ENCODE measurements at places on chromosomes 2 and 18. TPM values are rescaled to one million over a fixed set of nuclear protein-coding genes. Genes with fewer than 3 reads are reported as not detected.

The CDK15 gene
- total RNA-seq = 6.1 TPM

The STRN gene
- 24.8 TPM for total RNA-seq

The MYO3B gene
- 0.18 TPM for total RNA-seq

The PGAP1 gene
- total RNA-seq = 10.0 TPM

The CTDP1 gene
- 15.6 TPM for total RNA-seq

The IL1F10 gene
- total RNA-seq = 0.53 TPM

The KCNS3 gene
- total RNA-seq = 33.5 TPM

DNA sequence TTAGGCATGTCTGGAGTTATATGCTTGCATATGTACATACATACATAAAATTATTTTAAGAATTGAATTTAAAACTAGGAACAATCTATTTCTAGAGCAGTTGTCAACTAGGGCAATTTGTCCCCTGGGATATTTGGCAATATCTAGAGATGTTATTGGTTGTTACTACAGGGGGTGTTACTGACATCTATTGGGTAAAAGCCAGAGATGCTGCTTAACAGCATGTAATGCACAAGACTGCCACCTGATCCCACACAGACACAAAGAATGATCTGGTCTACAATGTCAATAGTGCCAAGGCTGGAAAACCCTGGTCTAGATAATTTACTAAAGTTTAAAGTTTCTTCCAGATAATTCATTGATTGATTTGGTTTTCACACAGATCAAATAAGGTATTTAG lies 185.3 kb downstream of the NYAP2 start:
- no peak for DNase-seq

GRCh38 chr2:182090486-182090885 lies 104.8 kb downstream of the PPP1R1C start:
- no peak for DNase-seq

- no peak for DNase-seq
Measured at GRCh38 chr2:111675419-111676194, 208.4 kb downstream of the ANAPC1 start.

DNA sequence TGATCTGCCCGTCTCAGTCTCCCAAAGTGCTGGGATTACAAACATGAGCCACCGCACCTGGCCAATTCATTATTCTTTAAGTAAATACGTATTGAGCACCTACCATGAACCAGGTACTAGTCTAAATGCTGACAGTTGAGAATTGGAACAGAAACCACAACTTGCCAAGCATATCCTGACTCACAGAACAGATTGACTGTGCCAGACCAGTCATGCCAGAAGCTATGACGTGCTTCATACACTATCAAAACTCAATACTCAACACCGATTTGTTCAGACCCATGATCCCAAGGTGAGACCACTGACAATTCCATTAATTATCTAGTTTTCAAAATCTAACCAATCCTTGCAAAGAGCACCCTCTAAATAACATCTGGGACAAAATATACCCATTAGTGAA lies 148.6 kb downstream of the B3GNT2 start:
- DNase-seq = no peak

GRCh38 chr2:215794829-215795546 lies 218.4 kb downstream of the MREG start:
- no peak for DNase-seq

Measured in esophagus squamous epithelium (tissue), 5 donors.